ENCODE measurements at places on chromosomes 7 and 10. TPM values are rescaled to one million over a fixed set of nuclear protein-coding genes. Genes with fewer than 3 reads are reported as not detected.

NUPR2 gene
- total RNA-seq: not detected

CDHR1 gene
- total RNA-seq: 6.1 TPM

ZNF394 gene
- total RNA-seq: 19.9 TPM

PILRA gene
- total RNA-seq: 12.5 TPM

DNA sequence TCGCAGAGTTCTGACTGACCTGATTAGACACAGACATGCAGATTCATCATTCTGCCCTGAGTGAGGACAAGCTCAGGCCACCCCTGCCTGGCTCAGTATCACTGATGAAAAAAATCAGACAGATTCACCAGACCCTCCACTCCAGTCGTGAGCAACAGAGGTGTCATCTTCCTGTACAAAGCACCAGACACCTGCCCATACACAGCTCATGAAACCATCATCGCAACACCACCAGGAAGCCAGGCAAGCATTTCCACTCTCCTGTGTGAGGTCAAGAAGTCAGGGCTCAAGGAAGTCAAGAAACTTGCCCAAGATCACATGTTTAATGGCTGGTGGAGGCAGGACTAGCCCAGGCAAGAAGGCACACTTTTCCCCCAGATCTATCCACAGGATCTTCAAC is 163.0 kb downstream of the CALN1 start:
- DNase-seq: no peak

- no peak for DNase-seq
Measured at GRCh38 chr7:1029637-1030443, 14.5 kb upstream of the GPR146 start.

Measured in glutamatergic neuron (in vitro differentiated cells).